ENCODE measurements at places on chromosomes 16 and 17. TPM values are rescaled to one million over a fixed set of nuclear protein-coding genes. Genes with fewer than 3 reads are reported as not detected.

TNFRSF17 gene
- total RNA-seq: not detected

- H3K27me3 ChIP-seq: no peaks in the 10 kb centered on the region
- H3K27ac ChIP-seq: no peak overlapping the region
- no peak for DNase-seq
- H3K4me1 ChIP-seq: peaks cover 66% of the 10 kb centered on the region
- no peak overlapping the region for H3K4me3 ChIP-seq
These were observed 46.8 kb downstream of the ZFPM1 start for GRCh38 chr16:88499836-88500251.

DNA sequence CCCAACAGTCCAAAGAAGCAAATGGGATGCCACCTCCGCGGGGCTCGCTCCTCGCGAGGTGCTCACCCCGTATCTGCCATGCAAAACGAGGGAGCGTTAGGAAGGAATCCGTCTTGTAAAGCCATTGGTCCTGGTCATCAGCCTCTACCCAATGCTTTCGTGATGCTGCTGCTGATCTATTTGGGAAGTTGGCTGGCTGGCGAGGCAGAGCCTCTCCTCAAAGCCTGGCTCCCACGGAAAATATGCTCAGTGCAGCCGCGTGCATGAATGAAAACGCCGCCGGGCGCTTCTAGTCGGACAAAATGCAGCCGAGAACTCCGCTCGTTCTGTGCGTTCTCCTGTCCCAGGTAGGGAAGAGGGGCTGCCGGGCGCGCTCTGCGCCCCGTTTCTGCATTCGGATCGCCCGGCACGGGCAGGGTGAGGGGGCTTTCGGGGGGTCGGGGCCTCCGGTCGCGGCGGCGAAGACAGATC lies at the start of gene CDH13:
Gene CDH13, plus strand, starts transcription at position 179 of the 471 bp plus-strand sequence.
- peaks cover 28% of the 10 kb centered on the region for H3K4me1 ChIP-seq
- no peaks in the 10 kb centered on the region for H3K27me3 ChIP-seq
- H3K27ac ChIP-seq: no peak within 1 kb of the TSS
- no peak for DNase-seq
- no peaks in the 10 kb centered on the region for H3K36me3 ChIP-seq

DNA sequence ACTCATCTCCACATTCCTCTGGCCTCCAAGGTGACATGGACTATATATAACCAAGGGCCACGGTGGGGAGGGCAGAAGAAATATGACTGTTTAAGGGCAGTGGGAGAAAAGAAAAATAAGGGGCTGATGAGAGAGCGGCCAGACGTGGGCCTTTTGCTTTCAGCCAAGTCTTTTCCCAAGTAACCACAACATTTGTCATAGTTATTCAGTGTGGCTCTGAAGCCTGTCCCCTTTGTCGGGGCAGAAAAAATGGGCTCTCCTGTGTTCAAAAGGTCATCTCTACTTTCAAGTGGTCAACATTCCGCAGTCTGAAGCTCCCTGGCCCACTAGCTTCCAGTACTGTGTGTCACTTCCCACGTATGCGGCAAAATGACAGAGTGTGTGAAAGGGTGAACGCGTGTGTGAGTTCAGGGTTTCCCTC lies 245.4 kb downstream of the NTN1 start:
- H3K4me3 ChIP-seq: no peak overlapping the region
- H3K36me3 ChIP-seq: no peaks in the 10 kb centered on the region
- no peak overlapping the region for H3K27ac ChIP-seq
- no peaks in the 10 kb centered on the region for H3K4me1 ChIP-seq
- no peaks in the 10 kb centered on the region for H3K27me3 ChIP-seq
- no peak for DNase-seq

DNA sequence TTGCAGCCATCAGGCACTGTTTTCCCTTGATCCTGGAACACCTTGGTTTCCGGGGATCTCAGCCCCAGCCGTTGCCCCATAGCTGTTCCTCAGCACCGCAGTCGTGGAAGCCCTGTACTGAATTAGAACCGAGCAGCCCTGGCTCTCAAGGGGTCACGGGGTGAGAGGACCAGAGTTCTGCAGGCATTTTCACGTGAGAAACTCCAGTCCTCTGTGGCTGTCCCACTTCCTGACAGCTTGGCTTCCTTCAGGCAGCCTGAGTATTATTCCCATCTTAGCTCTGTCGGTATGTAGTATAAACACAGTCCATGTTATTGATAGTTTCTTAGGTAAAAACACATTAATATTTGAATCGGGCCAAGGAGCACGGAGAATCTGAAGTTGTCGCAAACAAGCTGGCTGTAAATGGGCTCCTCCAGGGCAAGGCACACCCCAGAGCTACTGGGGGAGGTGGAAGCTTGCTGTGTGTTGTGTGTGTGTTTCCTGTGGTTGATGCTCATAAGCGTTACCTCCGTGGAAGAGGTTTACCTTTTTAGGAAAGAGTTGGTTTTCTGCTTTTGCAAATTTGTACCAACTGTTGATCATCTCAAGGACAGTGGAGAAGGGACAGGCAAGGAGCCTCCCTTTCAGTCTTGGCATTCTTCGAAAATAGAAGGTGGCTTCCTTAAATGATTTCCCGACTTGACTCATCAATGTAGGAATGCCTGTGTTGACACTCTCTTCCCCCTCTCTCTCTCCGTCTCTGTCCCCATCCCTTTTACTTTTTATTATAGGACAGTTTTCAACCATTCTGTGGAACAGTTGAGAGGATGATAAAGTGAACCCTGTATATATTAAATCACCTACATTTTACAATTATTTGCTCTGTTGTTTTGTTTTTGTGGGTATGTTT lies 208.9 kb upstream of the CHMP6 start:
- no peaks in the 10 kb centered on the region for H3K27me3 ChIP-seq
- H3K4me3 ChIP-seq: no peak overlapping the region
- H3K4me1 ChIP-seq: no peaks in the 10 kb centered on the region
- H3K36me3 ChIP-seq: no peaks in the 10 kb centered on the region
- no peak overlapping the region for H3K27ac ChIP-seq

DNA sequence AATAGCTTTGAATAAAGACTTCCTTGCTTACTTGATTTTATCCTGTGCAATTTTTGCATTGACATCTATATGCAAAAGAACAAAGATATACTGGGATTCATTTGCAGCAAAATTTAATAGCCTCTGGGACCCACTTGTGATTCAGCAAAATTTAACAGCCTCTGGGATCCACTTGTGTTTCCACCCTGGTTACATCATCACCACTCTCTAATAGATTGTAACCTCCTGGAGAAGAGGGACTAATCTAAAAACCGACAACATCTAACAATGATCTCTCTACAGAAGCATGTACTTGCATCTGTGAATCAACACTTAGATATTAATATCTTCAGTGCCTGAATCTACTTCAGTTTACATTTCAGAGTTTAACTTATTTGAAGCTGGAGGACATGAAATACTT lies 202.0 kb upstream of the CPHXL start:
- H3K27me3 ChIP-seq: no peaks in the 10 kb centered on the region
- H3K36me3 ChIP-seq: no peaks in the 10 kb centered on the region
- no peak overlapping the region for H3K4me3 ChIP-seq
- no peak for DNase-seq
- no peaks in the 10 kb centered on the region for H3K4me1 ChIP-seq

- H3K4me3 ChIP-seq: peak overlapping the region; percentile 49
- no peaks in the 10 kb centered on the region for H3K4me1 ChIP-seq
- DNase-seq: no peak
- no peaks in the 10 kb centered on the region for H3K27me3 ChIP-seq
- H3K27ac ChIP-seq: peak overlapping the region; percentile 65
- H3K36me3 ChIP-seq: no peaks in the 10 kb centered on the region
These were observed 1.1 kb downstream of the CHST6 start for GRCh38 chr16:75494184-75494583.

Measured in Caco-2 (cell line).